ENCODE measurements at places on chromosomes 1 and 21.

DNA sequence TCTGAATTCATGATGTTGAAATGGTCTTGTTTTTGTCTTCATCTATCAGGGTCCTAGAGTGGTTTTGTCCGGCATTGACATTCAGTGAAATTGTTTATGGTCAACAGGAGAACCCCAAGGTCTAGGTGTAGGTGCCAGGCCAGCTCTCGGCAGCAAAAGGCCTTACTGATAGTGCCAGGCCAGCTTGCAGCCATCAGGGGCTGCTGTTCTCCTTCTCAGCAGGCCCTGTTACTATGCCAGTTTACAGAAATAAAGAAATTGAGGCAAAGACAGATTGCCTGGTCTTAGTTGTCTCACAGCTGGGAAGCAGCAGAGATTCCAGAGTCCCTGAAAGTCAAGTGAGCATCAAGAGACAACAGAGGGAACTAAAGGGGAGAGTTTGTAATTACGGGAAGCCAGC is 12.0 kb downstream of the HMGB4 start:
- DNase-seq = no peak

DNA sequence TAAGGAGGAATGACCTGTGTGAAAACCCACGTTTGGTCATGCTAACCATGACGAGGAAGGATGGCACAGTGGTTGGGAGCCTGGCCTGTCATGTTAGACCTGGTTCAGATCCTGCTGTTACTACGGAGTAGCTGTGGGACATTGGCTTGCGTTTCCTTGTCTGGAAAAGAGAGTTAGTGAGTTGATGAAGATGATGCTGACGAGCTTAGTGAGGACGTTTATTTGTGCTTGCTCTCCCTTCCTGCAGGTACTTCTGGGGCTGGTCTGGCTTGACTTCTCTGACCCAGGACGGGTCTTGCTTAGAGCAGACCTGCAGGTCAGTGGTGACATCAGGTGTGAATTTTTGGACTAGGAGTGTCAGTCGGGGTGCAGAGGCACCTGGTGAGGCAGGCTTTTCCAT is 14.7 kb downstream of the GALNT2 start:
- DNase-seq = no peak

DNA sequence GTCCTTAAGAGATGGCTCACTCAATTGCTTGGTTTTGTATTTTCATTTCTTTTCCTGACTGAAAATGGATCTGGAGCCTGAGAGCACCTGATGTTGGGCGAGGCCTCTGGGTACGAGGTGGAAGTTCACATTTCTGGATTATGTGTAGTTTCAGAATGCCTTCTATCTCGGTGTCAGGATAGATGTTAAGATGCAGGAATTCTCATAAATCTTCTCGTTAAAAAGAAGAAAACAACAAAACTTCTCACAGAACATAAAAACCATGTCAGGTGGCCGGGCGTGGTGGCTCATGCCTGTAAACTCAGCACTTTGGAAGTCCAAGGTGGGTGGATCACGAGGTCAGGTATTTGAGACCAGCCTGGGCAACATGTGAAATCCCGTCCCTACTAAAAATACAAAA is 101.8 kb downstream of the RHOU start:
- DNase-seq = no peak

DNA sequence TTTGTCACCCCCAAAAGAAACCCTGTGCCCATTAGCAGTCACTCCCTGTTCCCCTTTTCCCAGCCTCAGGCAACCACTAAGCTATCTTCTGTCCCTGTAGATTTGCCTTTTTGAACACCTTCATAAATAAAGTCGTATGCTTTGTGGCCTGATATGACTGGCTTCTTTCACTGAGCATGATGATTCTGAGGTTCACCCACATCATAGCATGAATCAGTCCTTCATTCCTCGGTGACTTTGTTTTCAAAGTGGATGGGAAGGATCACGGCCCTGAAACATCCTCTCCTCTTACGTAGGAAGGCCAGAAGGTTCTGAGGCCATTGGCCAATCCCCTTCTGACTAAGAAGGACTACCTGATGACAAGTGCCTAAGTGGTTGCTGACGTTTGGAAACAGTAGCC is 39.1 kb downstream of the NIPAL3 start:
- no peak for DNase-seq

GRCh38 chr1:163771637-163772036 is 449.9 kb downstream of the NUF2 start:
- no peak for DNase-seq

- no peak for DNase-seq
Measured at GRCh38 chr1:73160759-73161158, 878.4 kb upstream of the NEGR1 start.

DNA sequence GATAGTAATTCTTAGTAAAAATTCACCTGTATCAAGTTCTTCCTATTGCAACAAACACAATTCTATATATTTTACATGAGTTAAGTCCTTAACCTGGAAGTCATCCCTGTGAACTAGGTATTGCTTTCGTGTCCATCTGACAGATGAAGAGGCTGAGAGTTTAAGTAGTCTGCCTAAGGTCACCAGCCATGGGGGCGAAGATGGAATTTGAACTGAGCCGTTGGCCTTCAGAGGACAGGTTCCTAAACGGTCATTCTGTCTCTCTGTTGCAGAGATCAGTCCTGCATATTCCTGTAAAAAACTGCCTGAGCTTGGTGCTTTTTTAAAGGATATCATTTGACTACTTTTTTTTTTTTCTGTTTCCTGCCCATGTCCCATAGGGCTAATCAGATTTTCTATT is 10.2 kb upstream of the POFUT2 start:
- no peak for DNase-seq

DNA sequence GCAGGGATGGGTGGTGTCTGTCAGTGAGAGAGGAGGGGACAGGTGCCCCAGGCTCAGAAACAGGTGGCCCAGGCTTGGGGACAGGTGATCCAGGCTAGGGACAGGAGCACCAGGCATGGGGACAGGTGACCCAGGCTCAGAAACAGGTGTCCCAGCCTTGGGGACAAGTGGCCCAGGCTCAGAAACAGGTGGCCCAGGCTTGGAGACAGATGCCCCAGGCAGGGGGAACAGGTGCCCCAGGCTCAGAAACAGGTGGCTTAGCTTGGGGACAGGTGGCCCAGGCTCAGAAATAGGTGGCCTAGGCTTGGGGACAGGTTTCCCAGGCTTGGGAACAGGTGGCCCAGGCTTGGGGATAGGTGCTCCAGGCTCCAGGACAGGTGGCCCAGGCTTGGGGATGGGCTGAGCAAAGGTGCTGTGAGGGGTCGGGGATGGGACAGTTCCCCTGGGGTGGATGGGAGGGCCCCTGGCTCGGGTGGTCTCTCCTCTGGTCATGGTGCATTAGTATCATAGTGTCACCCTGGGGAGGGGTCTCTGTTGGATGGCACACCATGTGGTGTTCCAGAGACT is 87.7 kb upstream of the C1orf174 start:
- DNase-seq = no peak

DNA sequence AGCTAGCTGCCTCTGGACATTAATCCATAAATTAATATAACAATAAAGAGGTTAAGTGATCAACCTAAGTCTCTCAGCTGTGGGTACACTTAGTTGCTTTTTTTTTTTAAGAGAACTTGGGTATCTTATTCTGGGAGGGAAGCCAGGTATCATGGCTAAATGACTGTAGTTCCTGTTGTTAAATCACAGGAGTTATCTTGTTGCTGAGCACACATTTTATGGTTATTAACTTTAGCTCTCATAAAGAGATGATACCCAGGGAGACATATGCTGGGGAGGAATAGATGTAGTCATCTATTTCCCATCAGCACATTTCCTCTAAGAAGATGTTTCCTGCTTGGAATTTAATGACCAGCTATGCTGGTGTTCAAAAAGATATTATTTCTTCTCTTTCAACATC is 227.8 kb downstream of the PTGER3 start:
- DNase-seq = no peak

DNA sequence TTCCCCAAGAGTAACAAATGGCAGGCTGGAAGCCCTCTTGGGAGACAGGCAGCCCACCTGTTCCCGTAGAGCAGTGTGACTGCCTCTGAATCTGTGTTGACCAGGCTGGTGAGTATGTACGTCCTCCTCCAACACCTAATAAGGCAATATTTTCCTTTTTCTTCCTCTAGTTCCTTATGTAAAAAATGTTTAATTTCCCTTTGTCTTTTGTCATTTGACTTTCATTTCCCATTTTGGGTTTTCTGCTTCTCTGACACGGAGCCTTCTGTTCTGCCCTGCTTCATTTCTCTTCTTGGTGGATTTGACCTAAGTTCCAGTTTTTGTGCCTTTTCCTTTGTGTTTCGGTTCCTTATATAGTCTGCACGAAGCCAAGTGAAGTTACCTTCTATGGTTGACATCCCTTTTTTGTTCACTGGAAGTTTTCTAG is 65.8 kb upstream of the ATF3 start:
- DNase-seq = no peak

DNA sequence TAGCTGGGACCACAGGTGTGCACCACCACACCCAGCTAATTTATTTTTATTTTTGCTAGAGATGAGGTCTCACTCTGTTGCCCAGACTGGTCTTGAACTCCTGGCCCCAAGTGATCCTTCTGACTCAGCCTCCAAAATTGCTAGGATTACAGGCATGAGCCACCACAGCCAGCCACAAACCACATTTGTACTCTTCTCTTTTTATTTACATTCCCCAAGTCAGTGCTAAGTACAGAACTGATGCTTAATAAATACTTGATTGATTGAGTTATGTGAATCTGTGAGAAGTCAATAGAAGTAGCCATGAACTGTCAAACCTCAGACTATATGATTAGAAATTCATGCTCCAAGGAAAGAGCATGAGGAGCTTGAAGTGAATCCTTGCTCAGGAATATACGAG is 48.5 kb upstream of the S1PR1 start:
- no peak for DNase-seq

GRCh38 chr1:203934027-203934426 is 72.6 kb downstream of the SNRPE start:
- no peak for DNase-seq

- DNase-seq = peak; percentile 77
Measured at GRCh38 chr1:229148041-229148671, 122.8 kb upstream of the RAB4A start.

DNA sequence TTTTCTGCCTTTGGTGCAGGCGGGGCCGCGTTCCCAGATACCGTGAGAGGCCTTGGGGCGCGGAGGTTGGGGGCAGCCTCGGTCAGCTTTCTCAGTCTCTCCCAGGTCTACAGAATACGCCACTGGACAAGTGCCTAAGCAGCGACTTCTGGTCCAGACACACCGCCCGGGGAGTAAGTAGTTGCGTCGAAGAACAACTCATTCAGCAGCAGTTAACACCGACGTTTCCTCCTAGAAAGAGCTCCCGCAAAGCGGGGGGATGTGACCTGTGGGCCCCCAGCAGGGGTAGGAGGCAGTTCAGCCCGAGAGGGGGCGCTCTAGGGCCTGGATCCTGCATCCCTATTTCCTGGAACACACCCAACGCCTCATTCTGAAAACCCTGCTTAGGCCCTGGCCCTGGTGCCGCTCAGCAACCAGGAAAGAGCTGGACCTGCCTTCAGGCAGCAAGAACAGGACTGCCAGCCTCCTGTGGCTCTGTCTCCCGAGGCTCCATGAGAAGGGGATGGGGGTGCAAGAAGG is 6.5 kb upstream of the BARHL2 start:
- DNase-seq = no peak

GRCh38 chr1:2861988-2862813 is 60.7 kb upstream of the TTC34 start:
- no peak for DNase-seq

- DNase-seq = no peak
Measured at GRCh38 chr1:99665212-99665611, 19.3 kb downstream of the PALMD start.

GRCh38 chr1:97581614-97582051 is 339.2 kb downstream of the DPYD start:
- no peak for DNase-seq

GRCh38 chr1:160376525-160377131 is 9.8 kb downstream of the NHLH1 start:
- peak; percentile 76 for DNase-seq

- peak; percentile 98 for DNase-seq
Measured at GRCh38 chr1:10803971-10804820, 7.8 kb upstream of the CASZ1 start.

GRCh38 chr1:14061204-14061603 is 361.2 kb downstream of the PRDM2 start:
- no peak for DNase-seq

DNA sequence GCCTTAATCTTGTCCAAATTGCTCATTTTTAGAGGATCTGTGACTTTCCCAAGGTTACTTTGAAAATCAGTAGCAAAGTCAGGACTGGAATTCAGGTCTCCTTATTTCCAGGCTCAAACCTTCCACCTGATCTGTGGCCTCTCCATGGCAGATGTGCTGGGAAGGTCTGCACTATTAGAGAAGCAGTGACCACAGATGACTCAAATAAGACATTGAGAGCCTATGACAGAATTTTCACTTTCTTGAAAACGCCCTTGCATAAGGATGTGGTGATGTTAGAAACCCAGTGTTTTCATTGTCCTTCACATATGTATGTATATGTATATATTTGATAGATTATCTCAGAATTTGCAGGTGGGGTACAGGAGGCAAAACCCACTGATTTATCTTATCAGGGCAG is 45.3 kb downstream of the TTC39A start:
- no peak for DNase-seq

- no peak for DNase-seq
Measured at GRCh38 chr1:222034790-222035189, 292.9 kb upstream of the DUSP10 start.

GRCh38 chr1:204304067-204304466 is 55.7 kb downstream of the PLEKHA6 start:
- DNase-seq = no peak

GRCh38 chr21:23496729-23497128 is 2110.6 kb downstream of the MRPL39 start:
- no peak for DNase-seq

DNA sequence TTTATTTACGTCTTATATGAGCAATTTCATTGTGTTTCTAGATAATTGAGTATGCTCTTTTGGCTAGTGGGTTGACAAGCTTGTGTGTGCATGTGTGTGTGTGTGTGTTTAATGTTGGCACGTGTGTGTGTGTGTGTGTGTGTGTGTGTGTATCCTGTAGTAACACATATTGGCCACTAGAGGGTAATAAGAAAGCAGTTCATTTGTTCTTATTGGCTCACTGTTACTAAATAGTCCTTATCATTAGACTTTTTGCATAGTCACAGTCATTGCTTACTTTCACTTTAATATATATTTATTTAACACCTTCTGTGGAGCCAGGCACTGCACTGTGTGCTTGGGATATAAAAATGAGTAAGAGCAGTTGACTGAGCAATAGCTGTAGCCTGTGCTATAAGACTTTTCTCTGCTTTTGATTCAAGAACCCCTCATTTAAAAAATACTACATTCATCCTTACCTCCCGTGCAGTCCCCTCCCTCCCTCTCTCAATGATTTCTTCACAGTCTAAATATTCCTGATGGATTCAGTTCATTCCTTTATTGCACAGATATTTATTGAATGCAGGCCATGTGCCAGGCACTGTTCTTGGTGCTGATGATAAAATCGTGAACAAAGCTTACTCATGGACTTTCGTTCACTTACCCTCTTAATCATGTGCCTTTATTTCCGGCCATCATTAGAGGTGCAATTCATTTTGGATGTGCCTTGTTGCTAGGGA is 96.7 kb downstream of the DYRK1A start:
- DNase-seq = peak; percentile 44

- DNase-seq = no peak
Measured at GRCh38 chr1:6331543-6332273, 61.9 kb downstream of the ACOT7 start.

GRCh38 chr21:46325073-46325912 is 1.3 kb downstream of the PCNT start:
- peak; percentile 45 for DNase-seq

GRCh38 chr1:199084293-199084692 is 445.5 kb downstream of the PTPRC start:
- no peak for DNase-seq

GRCh38 chr1:152110365-152110859 is 4.8 kb downstream of the TCHH start:
- no peak for DNase-seq
